Effector memory CD8-positive, alpha-beta T cell (primary cell): ENCODE measurements at places on chromosomes 16 and 17.

GRCh38 chr17:56809106-56809819 is 24.5 kb downstream of the C17orf67 start:
- no peak for DNase-seq

GRCh38 chr16:57036945-57037344 is 47.6 kb downstream of the NLRC5 start:
- DNase-seq, result no peak

GRCh38 chr16:70162041-70162451 is 11.5 kb upstream of the CLEC18C start:
- DNase-seq, result no peak

DNA sequence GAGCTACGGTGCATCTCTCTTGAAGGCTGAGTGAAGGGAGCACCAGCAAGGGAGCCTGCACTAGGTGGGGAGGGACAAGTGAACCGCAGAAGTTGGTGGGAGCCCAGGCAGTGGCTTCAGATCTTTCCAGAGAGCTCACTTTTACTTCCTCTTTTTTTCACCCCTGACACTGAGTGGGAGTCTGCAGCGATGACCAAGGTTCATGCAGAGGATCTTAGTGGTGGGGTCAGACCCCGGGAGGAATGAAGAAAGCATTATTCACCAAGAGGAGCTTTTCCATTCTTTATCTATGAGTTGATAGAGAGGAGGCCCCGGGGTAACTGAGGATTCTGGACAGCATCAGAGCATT is 3.0 kb upstream of the CCL2 start:
- DNase-seq, result no peak

DNA sequence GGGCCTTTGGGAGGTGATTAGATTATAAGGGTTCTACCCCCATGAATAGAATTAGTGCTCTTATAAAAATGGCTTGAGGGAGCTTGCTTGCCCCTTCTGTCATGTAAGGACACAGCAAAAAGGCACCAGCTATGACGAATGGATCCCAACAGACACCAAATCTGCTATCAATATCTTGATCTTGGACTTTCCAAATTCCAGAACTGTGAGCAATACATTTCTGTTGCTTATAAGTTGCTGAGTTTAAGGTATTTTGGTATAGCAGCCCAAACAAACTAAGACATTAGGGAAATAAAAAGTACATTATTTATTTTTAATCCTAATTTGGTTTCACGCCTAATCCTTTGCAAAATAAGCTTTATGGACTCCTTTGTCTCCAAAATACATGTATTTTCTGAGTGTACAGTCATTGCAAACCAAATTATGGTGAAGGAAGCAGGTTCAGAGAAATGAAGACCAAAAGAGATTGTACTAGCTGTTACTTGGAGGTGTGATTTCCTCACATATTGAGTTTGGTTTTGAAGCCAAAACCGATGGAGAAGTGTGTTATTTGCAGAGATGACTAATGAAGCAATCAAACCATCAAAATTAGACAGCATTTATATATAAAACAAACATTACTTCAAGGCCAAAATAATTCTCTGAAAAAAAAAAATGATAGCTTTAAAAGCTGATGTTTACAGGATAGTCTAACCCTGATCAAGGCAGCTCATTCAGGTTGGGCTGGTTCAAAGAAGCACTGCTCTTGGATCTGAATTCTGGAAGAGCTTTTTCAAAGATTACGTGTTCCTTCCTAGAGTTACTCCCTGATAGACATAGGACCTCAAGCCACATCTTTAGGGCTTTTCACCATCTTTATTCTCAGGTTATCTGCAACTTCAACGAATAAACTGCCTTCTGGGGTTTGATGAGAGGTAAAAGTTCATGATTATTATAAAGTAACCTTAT is 71.6 kb downstream of the MYO1D start:
- no peak for DNase-seq

DNA sequence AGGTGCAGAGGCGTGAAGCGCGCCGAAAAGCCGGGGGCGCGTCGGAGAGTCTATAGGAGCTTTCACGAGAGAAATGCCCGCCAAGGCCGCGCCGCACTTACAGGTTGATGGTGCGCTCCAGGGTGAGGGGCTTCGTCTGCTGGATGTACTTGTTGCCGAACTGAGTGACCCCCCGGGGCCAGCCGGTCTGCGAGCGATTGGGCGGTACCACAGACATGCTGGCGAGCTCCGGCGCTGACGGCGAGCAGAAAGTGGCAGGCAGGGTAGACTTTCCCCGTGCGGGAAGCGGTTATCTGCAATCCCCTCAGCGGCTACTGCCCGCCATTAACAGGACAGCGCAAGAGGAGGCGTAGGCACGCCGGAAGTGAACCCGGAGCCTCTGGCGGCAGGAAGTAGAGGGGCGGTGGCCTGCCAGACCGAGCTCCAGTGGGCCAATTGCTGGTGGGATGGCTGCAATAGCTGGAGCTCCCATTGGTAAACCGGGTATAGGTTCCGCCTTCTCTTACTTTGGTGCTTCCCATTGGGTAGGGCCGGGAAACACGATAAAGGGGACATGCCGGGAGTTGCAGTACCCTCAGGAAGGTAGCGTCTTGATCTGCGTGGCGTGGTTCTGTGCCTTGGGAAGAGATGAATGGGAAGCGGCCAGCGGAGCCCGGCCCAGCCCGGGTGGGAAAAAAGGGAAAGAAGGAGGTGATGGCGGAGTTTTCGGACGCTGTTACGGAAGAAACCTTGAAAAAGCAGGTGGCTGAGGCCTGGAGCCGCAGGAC is at the start of the genes NUDT21 and OGFOD1:
NUDT21 (minus strand) TSS at position 347 of the 767 bp plus-strand sequence; CDS start at position 217, 130 bp downstream.
OGFOD1 (plus strand) TSS at position 569 of the 767 bp plus-strand sequence; CDS start at position 628, 59 bp downstream.
- peak; percentile 88 for DNase-seq

DNA sequence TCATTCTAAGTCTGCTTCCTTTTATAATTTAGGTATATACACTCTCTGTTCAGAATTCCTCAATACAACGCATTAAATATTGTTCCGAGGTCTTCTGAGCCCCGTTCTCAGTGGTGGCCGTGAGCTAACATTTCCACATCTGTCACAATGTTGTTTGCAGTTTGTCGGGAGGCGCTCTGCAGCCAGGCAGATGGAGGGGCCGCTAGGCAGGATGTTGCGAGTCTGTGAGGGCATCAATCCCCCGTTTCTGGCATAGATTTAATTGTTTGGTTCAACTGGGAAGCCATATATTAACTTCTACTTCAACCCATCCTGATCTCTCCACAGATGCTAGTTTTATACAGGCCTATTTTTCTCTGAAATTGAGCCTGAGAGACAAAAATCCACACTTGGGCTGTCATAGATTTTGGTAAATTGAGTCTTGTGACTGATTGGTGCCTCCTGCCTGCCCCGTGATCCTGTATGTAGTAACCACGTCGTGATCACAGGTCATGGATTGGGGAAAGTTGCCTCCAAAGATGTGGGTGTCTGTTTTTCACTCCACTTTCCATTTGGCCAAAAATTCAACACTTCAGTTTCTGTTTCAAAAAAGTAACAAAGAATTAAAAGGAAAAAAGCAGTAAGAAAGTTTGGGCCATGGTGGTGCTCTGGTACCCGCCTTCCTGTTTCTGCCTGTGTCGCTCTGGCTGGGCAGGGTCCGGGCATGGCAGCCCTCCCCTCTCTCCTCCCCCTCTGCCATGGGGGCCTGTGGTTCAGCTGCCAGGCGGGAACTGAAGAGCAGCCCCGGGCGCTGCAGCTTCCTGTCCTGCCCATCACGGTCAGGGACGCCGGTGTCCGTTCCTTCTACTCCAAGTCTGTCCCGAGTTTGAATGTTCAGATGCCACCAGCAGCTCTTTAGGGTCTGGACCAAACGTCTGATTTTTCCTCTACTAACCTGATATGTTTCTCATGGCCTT is 41.5 kb downstream of the RPTOR start:
- DNase-seq, result no peak

DNA sequence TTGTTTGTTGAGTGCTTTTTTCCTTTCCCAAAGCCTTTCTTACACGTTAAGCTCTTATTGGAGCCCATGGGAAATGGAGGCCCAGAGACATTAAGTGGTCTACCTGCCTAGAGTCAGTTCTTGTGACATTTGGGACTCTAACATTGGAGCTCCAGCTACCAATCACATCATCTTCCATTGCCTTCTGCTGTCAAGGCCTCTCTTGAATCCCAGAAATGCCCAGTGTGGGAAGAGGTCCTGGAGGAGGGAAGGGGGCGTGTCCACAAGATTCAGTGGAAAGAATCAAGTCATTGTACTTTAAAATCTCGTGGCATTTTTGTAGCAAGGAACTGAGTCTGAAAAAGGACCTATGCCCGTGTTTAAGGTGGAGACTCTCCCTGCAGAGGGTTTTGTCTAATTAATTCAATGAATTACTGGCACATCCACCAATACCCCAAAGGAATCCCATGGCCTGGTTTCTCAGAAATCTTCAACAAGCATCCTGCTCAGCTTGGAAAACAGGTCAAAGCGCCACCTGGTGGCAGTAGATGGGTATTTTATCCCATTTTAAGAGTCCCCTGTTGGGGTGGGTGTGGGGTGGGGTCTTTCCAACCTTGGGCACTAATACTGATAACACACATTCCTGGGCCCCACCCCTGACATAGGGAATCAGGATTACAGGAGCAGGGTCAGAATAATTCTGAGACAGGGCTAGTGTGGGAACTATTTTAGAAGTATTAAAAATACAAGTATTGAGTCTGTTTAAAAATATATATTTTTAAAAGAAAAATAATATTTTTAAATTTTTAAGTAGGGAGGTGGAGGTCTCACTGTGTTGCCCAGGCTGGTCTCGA is 24.6 kb downstream of the GPT2 start:
- peak; percentile 43 for DNase-seq

- no peak for DNase-seq
Measured at GRCh38 chr16:81466356-81466980, 21.9 kb downstream of the CMIP start.

- DNase-seq, result no peak
Measured at GRCh38 chr17:31289790-31290189, 7.2 kb downstream of the OMG start.

- DNase-seq, result peak; percentile 65
Measured at GRCh38 chr17:75876190-75876937, 2.0 kb downstream of the TRIM47 start.

DNA sequence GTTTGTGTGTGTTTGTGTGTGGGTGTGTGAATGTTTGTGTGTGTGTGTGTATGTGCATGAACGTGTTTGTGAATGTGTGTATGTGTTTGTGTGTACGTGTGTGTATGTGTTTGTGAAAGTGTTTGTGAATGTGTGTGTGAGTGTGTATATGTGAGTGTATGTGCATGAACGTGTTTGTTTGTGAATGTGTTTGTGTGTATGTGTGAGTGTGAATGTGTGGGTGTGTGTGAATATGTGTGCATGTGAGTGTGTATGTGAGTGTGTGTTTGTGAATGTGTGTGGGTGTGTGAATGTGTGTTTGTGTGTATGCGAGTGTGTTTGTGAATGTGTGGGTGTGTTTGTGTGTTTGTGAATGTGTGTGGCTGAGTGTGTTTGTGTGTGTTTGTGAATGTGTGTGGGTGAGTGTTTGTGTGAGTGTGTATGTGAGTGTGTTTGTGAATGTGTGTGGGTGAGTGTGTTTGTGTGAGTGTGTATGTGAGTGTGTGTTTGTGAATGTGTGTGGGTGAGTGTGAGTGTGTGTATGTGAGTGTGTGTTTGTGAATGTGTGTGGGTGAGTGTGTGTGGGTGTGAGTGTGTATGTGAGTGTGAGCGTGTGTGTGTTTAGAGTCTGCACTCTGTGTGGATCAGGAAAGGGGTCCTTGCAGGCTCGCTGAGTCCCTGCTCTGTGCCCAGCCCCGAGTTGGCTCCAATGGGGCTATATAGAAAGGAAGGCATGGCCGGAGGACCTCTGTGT is 890 bp upstream of the CD300A start:
- DNase-seq, result no peak

DNA sequence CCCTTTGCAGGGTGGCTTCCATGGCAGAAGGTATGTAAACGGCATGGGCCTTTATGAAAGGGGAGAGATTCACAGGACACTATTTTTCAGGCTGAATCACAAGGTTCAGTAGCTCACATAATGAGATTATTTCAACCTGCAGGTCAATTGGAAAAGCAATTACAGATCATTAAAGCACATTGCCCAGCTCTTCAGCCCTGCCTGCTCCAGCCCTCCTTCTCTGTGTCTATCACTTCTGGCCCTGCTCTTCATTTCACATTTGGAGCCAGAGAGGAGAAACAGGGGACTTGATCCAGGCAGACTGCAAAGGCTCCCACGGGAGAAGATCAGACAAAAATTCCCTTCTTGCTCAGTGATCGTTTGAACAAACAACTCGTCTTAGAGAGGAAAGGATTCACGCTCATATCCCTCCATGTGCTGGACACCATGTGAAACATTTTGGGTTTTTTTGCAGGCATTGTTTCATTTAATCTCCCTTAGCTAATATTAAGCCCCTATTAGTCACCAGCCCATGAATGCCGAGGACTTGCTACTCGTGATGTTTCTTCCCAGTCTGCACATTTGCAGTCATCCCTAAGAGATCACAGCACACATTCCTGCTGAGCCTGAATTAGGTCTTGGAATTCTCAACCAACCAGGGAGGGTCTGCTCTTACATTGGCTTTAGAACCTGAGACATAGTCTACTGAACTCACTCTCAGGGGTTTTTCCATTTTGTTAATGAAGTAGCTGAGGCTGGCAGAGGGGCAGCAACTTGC is 443.9 kb upstream of the CCL2 start:
- DNase-seq, result no peak

DNA sequence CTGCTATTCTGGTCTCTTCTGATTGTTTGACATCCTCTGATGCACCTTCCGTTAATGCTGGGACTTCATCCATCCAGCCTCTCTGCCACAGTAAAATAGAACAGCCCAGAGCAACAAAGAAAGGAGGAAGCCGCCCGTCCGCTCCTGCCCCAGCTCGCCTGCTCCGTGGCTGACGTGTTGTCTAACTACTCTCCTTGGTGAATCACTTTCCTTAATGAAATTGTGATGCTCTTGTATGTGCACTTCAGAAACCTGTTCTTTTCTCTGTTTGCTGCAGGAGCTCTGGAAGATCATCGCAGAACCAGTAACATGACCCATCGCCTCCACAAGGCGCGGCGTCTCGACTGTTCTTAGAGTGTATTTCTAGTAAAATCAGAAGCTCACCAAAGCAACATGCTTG is 24.3 kb downstream of the METTL22 start:
- DNase-seq, result no peak

DNA sequence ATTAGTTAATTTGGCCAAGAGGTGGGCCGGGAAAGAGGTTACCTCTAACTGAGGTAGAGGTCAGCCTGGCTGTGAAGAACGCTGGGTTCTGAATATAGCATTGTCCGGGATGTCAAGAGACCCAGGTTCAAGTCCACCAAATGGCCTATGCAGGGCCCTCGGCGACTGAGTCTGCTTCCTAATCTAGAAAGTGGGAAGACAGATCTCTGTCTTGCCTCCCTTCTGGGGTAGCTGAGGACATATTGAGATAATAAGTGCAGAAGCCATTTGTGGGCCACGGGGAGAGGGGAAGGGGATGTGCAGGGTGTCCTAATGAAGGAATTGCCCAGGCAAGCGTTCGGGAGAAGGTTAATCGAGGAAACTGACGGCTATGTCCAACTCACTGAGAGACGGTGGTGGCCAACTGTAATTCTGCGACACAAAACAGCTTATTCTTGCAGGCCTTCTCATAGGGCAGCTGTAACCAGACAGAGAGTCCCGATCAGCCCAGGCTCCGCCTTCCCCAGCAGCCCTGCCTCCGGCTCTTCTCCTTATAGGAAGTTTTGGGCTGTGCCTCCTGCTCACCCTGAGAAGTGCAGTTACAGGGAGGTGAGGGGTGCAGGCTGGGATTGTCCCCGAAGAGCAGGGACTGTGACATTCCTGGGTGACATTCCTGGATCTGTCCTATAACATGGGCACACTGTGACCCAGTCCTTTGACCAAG is 15.9 kb downstream of the HASPIN start:
- no peak for DNase-seq
